Hematopoietic multipotent progenitor cell (in vitro differentiated cells): ENCODE measurements at places on chromosomes 6 and 20.
A peak's percentile ranks its signal among the peaks of the same experiment; 100 is the strongest.

- no peak for DNase-seq
These were observed 56.2 kb downstream of the GFOD1 start for GRCh38 chr6:13431059-13431656.

GRCh38 chr20:35344354-35344837 lies 52.2 kb upstream of the FAM83C start:
- no peak for DNase-seq

GRCh38 chr20:64156886-64157875 lies 7.1 kb upstream of the MYT1 start:
- no peak for DNase-seq

- DNase-seq: no peak
These were observed 238.1 kb upstream of the IRAK1BP1 start for GRCh38 chr6:78629154-78629721.

GRCh38 chr20:43653966-43654365 lies 12.9 kb upstream of the MYBL2 start:
- no peak for DNase-seq

GRCh38 chr20:4101271-4101670 lies 85.9 kb upstream of the RNF24 start:
- DNase-seq: no peak

GRCh38 chr6:168018664-168019063 lies 21.2 kb downstream of the KIF25 start:
- no peak for DNase-seq

DNA sequence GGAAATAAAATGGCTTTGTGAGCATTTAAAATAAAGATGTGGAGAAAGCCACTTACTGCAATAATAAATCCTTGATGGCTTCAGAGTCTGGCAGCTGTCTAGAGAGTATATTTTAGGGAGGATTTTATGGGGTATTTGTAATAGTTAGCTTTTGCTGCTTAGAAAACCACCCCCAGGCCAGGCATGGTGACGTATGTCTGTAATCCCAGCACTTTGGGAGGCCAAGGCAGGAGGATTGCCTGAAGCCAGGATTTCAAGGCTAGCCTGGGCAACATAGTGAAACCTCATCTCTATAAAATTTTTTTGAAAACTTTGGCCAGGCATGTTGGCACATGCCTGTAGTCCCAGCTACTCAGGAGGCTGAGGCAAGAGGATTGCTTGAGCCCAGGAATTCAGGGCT lies 63.8 kb downstream of the ISM1 start:
- DNase-seq: no peak

DNA sequence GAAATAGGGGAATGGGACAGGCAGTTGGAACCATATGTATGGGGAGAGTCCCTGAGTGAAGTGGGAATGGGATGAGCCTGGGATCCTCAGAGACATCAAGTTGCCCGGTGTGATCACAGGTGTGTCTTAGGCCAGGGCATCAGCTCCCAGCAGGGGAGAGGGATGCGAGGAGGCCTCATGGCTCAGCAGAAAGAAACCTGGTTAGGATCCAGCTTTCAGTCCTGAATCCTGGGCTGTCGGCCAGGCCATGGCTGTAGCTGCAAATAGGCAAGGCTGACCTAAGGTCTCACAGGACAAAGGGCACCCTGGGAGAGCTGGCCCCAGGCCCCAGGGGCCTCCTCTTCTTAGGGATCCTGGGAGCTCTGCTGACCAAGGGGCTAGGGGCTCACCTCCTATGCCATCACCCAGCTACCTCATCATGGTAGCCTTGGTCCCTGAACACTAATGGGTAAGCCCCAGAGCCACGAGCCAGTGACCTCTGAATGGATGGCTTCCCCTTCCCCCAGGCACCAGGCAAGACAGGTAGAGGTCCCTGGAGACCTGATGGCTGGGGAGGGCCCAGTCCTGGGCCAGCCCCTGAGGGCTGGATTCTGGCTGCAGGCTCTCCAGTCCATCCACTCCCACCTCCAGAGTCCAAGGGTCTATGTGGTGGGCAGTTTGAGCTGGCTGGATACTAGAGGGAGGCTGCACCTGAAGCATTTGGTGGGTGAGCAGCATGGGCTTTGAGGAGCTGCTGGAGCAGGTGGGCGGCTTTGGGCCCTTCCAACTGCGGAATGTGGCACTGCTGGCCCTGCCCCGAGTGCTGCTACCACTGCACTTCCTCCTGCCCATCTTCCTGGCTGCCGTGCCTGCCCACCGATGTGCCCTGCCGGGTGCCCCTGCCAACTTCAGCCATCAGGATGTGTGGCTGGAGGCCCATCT lies at the start of gene SLC22A7:
TSS of gene SLC22A7 (plus strand) at position 617 of the 921 bp plus-strand sequence. CDS start at position 716, 99 bp downstream.
- DNase-seq: no peak

DNA sequence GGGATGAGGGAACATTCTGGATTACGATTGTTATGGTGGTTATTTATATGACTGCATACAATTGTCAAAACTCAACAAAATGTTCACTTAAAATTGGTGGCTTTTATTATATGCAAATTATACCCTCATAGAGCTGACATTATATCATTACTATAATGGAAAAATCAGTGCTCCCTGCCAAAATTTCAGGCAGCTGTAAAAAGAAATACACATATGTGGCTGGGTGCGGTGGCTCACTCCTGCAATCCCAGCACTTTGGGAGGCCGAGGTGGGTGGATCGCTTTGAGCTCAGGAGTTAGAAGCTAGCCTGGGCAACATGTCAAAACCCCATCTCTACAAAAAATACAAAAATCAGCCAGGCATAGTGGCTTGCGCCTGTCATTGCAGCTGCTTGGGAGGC lies 75.8 kb upstream of the SULF2 start:
- no peak for DNase-seq

DNA sequence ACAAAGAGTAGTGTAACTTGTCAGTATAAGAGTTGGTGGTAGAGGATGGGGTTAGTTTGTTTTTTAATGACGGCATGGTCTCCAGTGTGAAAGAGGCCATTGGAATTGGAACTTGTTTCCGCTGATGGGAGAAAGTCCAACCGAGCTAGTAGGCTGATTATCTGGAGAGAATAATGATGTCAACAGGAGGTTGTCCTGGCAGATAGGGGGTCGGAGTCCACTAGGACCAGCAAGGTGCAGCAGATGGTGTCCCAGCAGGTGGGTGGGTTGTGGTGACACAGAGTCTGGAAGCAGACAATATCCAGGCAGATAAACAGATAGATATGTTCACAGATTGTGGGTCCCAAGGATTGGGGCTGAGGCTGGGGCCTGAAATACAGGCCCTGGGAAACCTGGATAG lies 35.1 kb downstream of the PKIB start:
- DNase-seq: no peak

GRCh38 chr20:56974499-56975250 lies 291.8 kb downstream of the BMP7 start:
- peak; percentile 45 for DNase-seq

DNA sequence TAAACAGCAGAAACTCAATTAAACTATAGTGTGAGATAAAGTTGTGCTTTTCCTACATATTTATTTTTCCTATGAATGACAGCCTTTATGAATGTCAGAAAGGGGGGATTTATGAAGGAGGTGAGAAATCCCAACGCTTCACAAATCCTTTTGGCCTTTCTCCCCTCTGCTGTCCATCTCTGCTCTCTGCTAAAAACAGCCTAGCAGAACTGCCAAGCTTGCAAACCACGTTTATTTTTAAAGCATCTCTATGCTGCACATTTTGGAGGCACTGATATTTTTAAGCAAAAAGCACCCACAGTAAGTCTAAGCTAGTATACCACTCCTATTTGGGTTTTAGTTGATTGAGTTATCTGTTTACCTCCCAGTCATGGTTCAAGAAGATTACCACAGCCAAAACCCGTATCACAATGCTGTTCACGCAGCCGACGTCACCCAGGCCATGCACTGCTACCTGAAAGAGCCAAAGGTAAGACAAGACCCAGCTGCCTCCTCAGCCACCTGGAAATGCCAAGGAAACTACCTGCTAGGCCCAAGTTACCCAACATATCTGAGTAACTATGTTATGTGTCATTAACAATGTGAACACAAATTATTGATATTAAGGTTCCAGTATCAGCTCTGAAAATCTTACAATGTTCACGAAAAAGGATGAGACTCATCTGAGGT lies 96.3 kb downstream of the MTFR2 start:
- DNase-seq: no peak

DNA sequence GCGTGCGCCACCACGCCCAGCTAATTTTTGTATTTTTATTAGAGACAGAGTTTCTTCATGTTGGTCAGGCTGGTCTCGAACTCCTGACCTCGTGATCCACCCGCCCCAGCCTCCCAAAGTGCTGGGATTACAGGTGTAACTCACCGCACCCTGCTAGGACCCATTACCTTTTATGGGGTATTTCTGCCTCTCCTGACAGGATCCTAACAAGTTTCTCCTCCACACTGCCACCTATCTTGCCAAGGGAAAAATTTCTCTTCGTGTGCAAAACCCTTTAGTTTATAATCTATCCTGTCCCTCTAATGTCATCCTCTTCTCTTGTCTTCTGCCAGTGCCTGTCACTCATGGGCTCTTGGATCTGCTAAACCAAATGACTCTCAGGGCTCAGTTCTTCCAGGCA lies 1.9 kb downstream of the STMND1 start:
- peak; percentile 13 for DNase-seq

GRCh38 chr6:110353457-110354001 lies 4.6 kb downstream of the METTL24 start:
- DNase-seq: no peak

- DNase-seq: no peak
These were observed 8.4 kb downstream of the RBBP8NL start for GRCh38 chr20:62418709-62419487.

DNA sequence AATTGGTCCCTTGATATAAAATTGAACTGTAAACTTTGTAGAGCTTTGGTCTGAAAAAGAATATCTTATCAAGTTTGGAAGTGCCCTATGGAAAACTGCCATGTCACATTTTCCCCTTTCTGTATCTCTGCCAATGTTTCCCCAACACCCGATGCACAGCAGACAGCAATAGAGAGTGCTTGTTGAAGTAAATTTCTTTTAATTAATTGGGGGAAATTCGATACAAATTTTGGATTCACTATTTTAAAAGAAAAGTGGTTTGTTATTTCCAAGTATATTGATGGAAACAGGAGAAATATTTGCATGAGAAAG lies 208.1 kb downstream of the OGFRL1 start:
- DNase-seq: no peak

- DNase-seq: peak; percentile 40
These were observed 9.9 kb downstream of the CYP21A2 start for GRCh38 chr6:32047855-32048766.

DNA sequence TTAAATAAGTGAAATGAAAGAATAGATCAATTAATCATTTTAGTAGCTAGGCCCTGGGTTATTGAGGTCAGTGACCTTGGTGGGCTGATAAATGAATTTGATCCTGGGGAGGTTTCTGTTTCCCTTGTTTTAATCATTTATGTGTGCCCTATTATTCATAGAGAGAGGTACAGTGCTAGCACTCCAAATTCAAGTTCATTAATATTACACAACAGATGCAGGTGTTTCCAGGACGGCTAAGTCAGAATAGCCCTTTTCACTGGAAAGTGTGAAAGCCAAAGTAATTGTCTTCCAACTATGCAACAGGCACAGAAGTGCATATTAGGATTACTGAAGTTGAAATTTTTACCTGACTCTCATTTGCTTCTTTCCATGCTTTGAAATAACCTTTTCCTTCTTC lies 61.7 kb upstream of the SGK1 start:
- no peak for DNase-seq

DNA sequence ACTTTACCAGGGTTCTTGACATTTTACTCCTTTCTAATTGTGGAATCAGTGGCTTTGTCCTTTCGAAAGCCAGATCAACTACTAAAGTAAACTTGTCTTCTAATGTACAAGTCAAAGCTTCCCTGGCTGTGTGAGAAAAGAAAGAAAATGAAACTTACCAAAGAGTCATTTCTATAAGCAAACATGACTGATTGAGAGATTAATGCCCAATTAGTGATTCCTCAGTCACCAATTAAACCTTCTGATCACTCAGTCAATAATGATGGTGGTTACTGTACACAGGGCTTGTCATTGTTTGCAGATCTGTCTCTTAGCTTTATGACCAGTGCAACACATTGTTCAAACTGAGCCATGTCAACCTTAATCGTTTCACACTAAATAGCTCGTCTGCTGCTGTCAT lies 1168.4 kb upstream of the CITED2 start:
- no peak for DNase-seq
